ENCODE measurements at places on chromosomes 3 and 15.
A peak's percentile ranks its signal among the peaks of the same experiment; 100 is the strongest.

- no peak for ATAC-seq
Measured at GRCh38 chr3:151638555-151639417, 94.9 kb upstream of the AADACL2 start.

DNA sequence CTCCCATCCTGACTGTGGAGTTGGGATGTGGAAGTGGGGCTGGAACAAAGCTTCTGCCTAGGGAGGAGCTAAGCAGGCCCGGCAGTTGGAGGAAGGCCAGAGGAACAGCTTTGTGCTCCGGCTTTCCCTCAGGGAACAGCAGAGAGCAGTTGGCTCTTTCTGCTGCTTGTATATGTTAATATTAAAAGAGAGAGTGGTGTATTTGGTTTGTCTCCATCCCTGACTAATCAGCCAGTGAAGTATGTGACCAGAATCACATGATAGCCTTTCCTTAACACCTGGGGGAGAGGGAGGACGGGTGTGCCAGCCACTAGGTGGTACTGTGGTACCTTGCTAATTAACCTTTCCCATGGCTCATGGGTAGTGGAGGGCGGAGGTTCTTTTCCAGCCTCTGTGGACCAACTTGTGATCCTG lies 10.0 kb downstream of the EIF2B5 start:
- peak; percentile 81 for ATAC-seq

- no peak for ATAC-seq
Measured at GRCh38 chr15:79314811-79315210, 3.9 kb downstream of the TMED3 start.

- ATAC-seq: no peak
Measured at GRCh38 chr3:24220859-24221657, 273.6 kb downstream of the THRB start.

- ATAC-seq: no peak
Measured at GRCh38 chr3:106327696-106328025, 458.8 kb upstream of the CBLB start.

- ATAC-seq: no peak
Measured at GRCh38 chr3:177726807-177727206, 529.5 kb upstream of the TBL1XR1 start.

GRCh38 chr3:47870156-47870555 lies 67.2 kb downstream of the DHX30 start:
- no peak for ATAC-seq

DNA sequence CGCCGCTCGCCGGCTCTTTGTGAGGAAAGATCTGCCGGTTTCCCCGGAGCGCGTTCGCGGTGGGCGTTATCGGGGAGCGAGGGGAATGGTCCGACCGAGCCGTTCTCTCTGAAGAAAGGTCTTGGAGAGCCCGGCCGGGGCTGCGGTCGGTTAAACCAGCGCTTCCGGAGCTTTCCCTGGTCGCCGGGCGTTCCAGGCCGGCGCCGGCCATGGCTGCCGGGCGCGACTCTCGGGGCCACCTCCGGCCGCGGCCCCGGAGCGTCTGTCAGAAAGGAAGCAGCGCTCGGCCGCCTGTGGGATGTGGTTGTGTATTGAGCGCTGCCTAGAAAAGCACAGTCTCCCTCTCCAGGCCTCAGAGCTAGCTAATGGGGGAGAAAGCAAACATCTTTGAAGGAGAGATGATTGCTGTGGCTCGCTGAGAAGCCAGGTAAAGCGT lies 731 bp downstream of the FYTTD1 start:
- ATAC-seq: peak; percentile 65

DNA sequence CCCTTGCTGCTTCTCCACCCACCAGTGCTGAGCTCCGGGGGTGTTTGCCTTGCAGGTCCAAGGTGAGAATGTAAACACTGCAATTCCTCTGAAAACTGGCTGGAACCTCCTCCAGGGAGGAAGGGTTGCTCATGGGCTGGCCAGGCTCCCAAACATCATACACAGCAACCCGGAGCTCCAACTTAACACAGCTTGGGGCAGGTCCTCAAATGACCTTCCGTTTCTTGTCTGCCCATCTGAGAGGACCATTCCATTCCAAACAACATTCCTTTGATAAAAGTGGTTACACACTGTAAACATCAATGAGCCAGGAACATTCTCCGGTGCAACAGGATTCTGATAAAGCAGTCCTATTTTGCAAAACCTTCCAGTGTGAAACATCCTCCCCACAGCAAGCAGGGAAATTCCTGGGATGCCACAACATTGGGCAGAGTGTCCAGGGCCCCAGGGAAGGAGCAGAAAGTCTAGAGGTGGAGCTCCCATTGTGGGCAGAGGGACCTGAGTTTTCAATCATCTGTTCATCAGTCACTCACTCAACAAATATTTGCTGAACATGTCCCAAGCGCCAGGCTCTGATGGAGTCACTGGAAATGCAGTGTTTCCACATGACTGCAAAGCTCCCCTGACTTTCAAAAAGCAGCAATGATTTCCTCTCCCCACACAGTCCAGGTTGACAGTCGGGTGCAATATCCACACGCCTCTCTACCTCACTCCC lies 7.3 kb upstream of the HEG1 start:
- ATAC-seq: no peak

GRCh38 chr3:72698154-72698917 lies 149.9 kb downstream of the SHQ1 start:
- no peak for ATAC-seq

GRCh38 chr3:172100482-172100881 lies 61.1 kb downstream of the FNDC3B start:
- ATAC-seq: no peak

DNA sequence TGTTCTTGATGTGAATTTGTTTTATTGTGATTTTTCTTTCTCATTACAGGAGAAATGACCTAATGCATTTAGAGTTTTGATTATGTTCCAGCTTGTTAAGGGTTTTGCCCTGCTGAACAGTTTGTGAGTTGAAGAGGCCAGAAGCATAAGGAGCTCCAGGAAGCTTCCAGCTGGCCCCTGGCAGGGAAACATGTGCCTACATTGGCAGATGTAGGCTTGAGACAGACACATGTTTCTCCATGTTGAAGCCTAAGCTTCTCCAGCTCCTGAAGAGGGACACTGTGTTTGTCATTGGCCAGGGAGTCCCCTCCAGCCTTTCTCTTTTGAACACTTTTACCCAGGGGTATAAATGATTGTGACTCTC lies 88.4 kb downstream of the ASB7 start:
- no peak for ATAC-seq

DNA sequence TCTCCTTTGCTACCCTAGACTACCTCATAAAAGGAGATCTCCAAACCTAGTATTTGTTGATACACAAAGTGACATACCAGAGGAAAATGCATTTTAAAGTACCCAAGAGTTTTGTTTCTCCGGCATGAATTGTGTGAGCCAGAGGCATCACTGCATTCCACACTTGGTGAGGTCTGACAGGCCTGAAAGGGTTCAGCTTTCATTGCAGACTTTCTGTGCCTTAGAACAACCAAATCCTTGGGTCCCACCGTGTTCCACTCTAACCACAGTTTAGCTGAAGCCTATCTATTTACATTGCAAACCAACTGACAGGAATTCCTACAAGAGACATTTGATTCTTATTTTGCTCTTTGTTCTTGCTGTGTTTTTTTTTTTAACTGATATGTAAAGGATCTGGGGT lies 21.0 kb upstream of the EID1 start:
- no peak for ATAC-seq

GRCh38 chr3:72271216-72271615 lies 486.3 kb upstream of the PROK2 start:
- ATAC-seq: no peak

- peak; percentile 50 for ATAC-seq
Measured at GRCh38 chr3:18295171-18295920, 129.8 kb downstream of the SATB1 start.

DNA sequence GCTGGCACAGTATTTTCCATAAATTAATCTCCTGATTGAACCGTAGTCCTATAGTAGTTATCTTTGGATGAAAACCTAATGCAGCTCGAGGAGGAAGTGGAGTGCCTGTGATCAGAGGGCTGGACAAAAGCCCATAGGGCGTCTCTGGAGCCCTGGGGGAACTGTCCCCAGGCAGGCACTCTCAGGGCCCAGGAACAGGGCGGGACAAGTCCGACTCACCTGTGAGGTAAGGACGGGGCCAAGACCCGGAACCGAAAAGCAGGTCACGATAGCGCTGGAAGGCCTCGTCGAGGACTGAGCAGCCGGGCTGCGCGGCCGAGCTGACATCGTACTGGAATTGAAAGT lies 341 bp downstream of the HEXA start:
- peak; percentile 66 for ATAC-seq

DNA sequence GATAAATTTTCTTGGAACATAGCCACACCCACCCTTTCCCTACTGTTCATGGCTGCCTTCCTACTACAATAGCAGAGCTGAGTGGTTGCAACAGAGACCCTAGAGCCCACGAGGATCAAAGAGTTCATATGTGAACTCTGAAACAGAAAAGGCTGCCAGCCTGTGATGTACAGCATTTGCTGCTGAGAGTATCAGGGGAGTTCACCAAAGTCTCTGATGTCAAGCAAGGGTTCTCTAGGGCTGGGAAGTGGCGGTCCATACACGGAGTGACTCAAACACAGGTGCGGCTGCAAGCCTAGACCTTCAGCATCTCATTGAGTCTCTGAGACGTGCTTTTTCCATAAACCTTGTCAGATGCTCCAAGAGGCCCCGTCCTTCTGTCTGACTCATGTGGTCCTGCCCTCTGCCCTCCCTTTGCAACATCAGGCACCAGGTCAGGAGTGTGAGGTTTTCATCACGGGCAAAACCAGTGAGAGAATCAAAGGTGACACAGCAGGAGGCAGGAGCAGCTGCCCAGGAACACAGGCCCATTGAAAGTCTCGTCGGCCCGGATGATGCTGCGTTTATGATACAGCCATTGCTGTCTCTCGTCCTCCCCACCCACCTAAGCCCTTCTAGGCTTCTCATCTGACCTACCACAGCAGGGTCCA lies 42.9 kb downstream of the PCSK6 start:
- peak; percentile 54 for ATAC-seq

- ATAC-seq: no peak
Measured at GRCh38 chr3:99332718-99333117, 305.7 kb upstream of the COL8A1 start.

DNA sequence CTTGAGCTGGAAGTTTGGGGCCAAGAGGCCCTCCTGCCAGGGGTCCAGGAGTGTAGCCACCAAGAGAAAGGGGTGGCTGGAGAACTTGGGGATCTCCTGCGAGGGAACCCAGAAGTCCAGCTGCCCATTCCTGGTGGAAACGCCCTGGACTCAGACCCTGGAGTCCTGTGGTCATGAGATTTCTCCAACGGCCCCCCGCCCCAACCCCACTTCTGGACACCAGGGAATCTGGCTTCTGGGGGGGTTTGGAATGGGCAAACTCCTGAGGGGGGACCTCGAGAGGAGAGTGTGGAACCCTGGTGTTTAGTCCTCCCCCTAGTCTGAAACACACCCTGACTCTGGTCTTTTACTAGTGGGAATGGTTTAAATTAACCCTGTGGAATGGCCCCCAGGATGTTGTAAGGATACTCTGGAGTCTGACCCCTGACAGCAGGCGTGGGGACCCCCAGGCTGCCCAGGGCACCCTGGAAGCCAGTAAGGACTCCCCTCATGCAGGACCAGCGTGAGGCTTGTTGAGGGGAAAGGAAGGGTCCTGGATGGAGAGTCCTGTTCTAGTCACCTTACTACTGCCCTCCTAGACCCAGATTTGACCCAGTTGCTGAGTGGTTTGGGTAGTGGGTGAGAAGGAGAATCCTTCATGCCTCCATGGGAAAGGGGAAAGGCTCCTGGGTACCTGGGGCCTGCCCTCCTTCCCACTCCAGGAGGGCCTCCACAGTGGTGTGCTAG lies 540 bp downstream of the KLHDC8B start:
- ATAC-seq: no peak

DNA sequence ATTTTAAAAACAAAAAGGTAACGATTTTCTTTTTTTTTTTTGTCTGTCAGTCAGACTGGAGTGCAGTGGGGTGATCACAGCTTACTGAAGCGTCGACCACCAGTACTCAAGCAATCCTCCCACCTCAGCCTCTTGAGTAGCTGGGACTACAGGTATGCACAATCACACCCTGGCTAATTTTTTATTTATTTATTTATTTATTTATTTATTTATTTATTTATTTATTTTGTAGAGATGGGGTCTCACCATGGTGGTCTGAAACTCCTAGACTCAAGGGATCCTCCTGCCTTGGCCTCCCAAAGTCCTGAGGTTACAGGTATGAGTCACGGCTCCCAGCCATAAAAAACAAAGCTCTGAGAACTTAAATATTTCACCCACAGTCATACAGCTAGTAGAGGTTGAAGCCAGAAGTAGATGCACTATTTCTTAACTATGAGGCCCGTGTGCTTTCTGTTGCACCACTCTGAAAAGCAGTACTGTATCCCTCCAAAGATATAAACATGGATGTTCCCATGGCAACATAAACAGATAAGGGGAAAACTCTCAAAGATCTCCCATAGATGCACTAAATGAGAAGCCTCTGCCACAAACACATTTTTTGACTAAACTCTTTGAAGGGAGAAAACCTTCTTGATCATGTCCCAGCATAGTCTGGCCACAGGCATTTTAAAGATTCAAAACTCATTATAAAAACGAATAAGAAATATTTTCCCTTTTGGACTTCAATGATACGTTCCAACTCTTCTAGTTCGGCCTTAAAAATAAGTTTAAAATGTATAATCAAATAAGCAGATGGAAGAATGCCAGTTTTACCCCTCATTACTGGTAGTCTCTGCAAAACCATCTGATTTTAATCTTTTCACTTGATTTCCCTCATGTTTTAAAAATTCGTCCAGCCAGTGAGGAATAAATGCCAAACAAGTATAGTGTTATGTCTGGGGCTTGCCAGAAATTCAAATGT lies 162.3 kb upstream of the ARHGEF26 start:
- peak; percentile 24 for ATAC-seq

GRCh38 chr3:132289316-132289715 lies 27.9 kb upstream of the ACP3 start:
- ATAC-seq: no peak

GRCh38 chr3:32442766-32443165 lies 51.1 kb downstream of the CMTM7 start:
- ATAC-seq: no peak

DNA sequence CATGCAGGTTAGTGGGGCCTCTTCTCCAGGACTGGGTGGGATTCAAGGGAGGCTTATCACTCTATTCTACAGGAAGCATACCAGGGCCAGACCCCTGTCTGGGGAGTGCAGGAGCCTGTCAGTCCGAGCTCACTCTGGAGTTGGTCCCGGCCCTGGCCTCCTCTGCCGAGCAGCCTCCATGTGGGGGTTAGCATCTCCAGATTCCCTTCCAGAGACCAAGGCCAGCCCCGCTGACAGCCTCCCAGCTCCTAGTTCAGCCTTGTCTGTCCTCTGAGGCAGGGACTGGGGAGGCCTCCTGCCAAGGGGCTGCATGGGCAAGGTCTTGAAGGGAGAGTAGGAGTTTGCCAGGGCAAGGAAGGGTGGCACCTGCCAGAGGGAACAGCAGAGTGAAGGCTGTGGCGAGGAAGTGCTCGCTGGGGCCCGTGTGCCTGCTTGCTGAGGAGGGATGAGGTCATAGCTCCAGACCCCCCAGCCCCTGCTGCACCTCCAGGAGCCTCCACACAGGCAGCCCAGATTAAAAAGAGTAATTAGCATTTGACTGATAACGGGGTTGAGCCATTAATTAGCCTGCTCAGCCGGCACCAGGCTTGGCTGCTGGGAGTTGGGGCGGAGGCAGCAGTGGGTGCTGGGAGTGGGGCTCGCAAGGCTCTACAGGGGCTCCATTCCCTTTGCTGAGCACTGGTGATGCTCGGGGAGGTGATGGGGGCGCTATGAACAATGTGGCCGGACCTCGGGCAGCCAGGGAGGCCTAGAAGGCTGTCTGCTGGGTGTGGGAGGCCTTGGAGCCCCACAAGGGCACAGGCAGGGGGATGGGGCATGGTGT lies 54.3 kb downstream of the DNAJB8 start:
- ATAC-seq: no peak
